Stimulated activated CD4-positive, alpha-beta T cell treated with anti-CD3 and anti-CD28 coated beads, Interleukin-1b, Interleukin-23, amount 100 ng/mL, for 48 hours (primary cell): ENCODE measurements at places on chromosomes 16 and 17.

DNA sequence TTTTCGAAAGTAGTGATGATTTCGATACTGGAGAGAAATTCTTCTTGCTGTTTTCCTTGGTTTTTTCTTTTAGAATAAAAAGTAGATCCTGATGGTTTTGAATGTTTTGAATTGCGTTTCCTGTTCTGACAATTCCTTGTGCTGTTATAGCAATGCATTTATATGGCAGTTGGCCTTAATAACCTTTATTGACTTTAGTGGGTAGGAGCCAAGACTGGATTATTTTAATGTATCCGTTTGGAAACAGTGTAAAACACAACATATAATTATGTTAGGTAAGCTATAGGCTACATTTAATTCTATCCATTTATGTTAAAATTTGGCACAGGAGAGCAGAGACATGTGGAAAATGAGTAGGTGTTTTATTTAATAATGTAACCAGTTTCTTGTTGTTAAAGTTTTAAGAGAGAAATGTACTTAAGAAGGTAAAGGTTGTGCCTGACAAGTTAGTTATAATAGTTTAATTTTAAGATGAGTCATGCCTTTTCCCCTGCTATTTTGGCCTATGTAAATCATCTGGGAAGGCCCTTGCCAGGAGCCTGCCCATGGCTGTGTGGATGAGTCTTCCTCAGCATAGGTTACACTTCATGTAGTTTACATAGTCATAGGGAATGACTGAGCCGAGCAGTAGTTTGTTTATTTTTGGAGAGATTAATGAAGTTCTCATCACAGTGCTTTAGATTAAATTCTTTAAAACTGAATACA lies 189.9 kb downstream of the FTO start:
- no peak for DNase-seq

DNA sequence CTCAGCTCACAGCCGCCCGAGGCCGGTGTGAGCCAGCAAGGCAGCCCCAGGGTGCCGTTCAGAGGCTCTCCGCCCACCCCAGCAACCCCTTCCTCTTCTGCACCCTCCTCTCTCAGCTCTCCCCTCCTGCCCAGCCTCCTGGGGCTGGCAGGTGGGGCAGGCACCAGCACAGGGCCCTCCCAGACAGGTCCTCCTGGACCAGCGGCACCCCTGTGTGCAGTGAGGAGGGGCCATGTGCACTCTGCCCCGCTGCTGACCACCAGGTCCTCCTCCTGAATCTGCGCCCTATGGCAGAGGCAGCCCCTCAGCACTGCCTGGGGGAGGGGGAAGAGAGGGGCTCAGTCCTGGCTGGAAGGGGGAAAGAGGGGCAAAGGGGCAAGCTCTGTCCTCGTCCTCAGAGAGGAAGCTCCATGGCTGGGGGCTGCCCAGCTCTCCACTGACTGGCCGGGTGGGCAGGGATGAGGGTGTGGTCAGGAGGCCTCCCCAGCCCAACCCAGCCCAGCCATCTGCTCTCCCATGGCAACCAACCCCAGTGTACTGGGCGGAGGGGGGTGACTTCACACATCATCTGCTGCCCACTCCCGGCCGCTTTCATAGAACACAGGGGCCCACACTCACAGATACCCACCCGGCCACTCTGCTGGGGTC lies 5.4 kb upstream of the BCAR1 start:
- DNase-seq: no peak

DNA sequence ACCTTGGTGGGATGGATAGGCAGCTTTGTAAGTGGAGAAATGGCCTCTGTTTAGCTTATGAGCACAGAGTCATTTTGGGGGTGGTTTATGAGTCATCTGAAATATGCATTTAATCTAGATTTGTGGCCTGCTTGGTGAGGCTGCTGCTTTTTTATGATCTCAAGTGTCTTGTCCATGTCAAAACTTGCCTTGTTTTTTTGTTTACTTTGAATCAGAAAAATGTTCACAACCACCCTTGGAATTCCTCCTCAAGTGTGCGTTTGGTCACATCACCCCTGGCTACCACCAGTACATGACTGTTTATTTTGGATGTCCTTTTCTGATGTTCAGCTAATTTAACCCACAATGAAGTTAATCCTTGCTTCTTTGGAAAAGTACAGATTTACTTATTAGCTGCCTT lies 64.6 kb downstream of the FTO start:
- DNase-seq: no peak

DNA sequence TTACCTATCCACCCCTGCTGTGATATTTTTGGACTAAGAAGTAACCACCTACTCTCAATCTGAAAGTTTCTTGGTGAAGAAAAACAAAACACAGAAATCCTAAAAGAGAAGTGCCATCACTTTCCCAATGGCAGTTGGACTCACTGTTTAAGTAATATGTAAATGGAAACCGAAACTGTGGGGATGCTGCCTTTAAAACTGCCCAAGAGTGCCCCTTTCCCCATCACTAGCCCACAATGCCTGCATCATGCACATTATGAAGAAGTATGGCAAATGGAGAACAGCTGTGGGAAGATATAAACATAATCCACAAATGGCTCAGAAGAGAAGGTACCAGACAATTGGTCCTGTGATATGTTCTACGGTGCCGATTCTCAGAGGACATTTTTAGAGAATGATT lies 33.5 kb upstream of the SLC6A2 start:
- no peak for DNase-seq

DNA sequence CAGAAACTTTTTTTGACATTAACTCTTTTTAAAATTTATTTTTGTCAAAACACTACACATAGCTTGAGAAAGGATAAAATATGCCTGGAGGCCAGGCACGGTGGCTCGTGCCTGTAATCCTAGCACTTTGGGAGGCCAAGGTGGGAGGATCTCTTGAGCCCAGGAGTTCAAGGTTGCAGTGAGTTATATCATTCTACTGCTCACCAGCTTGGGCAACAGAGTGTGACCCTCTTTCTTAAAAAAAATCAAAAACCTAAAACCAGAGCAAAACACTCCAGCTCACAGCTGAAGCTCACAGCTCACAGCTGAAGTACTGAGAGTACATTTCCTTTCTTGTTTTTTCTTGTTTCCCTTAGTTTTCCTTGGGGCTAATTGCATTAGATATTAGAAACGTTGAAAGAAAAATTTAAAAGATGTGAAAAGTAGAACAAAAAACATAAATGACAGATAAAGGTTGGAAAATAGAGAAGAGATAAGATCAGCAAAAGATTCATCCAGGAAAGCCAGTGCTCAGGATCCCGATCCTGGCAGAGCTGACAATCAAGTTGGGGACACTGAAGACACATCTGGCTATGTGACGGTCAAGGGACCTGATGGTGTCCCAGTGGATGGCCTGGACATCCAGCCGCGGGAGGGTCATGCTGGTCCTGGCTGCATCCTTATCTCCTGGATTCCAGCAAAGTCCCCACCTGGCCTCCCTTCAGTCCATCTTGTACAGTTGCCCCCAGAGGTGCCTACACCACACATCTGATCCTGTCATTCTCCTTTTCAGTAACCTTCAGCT lies 9.8 kb downstream of the CHST6 start:
- no peak for DNase-seq

- no peak for DNase-seq
Observed at GRCh38 chr17:66950886-66951604, 13.5 kb upstream of the CACNG4 start.

DNA sequence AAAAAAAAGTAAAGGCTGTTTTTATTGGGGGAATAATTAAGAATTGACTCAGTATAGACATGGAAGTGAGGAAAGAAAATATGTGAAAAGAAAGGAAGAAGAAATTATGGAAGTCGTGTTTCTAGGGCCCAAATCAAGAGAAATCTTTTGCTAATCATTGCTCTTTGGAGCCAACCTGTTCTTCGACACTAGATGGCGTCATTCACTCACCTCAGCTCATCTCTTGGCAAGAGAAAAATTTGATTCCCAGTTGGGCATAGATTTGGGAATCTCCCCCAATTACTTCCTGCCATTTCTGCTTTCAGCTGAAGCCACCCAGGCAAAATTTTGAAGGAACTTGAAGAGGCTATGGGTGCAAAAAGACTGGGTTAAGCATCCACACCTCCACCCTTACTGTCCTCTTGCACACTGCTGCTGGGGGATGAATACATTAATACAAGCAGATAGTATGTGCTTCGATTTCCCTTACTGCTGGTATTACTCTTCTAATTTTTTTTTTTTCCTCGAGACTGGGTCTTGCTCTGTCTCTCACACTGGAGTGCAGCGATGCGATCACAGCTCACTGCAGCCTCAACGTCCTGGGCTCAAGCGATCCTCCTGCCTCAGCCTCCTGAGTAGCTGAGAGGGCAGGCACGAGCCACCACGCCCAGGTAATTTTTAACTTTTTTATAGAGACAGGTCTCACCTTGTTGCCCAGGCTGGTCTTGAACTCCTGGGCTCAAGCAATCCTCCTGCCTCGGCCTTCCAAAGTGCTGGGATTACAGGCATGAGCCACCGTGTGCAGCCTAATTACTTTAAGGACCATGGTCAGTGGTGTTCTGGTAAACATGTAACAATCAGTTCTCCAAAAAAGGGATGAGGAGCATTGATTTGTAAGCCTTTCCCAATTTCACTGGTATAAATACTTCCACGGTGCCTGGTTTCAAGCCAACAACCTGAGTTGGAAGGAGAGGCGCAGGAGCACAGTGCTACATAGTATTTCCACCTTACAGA lies 13.5 kb downstream of the PSMD7 start:
- DNase-seq: no peak

DNA sequence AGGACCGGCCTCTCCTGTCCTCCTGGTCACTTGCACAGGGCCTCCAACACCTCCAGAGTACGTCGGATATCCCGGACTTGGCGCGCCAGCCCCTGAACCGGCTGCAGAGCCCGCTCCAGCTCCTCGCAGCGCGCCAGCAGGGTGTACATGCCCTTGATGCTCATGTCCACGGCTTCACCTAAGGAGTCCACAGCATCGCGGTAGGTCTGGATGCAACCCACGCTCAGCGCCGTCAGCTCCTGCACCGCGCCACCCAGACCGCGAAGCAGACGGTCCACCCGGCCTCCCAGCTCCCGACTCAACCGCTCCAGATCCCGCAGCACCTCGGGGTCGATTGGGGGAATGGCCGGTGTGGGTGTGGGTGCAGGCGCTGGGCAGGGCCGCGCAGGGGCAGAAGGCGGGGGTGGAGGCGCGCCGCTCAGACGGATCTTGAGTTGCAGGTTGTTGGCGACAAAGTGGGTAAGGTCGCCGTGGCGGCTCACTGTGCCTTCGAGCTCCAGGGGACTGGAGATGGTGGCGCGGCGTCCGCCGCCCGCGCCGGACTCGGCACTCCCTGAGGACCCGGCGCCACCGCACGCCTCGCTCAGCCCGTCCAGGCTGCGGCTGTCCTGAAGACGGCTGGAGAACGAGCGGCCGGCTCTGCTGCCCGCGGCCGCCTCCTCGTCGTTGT lies 804 bp downstream of the BORCS6 start:
- no peak for DNase-seq

GRCh38 chr16:71339236-71340171 lies 19.0 kb upstream of the CALB2 start:
- DNase-seq: no peak

GRCh38 chr17:18248300-18248731 lies 10.2 kb downstream of the FLII start:
- DNase-seq: peak; percentile 65

DNA sequence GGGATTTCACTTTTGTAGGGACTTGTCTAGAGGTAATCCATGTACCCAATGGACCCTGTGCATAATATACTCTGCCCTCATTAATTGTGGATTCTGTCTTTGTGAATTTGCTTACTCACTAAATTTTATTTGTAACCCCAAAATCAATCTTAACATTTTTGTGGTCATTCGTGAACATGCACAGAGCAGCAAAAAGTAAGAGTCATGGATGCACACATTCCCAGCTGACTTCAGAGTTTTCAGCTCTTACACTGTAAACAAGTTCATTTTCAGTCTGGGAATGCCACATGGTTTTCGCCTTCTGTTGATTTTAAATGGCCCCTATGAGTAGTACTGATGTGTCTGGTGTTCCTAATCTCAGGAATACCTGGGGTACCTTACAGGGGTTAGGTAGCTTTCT lies 24.3 kb downstream of the TAC4 start:
- DNase-seq: no peak

- no peak for DNase-seq
Observed at GRCh38 chr17:63836811-63837210, 5.7 kb downstream of the SMARCD2 start.

DNA sequence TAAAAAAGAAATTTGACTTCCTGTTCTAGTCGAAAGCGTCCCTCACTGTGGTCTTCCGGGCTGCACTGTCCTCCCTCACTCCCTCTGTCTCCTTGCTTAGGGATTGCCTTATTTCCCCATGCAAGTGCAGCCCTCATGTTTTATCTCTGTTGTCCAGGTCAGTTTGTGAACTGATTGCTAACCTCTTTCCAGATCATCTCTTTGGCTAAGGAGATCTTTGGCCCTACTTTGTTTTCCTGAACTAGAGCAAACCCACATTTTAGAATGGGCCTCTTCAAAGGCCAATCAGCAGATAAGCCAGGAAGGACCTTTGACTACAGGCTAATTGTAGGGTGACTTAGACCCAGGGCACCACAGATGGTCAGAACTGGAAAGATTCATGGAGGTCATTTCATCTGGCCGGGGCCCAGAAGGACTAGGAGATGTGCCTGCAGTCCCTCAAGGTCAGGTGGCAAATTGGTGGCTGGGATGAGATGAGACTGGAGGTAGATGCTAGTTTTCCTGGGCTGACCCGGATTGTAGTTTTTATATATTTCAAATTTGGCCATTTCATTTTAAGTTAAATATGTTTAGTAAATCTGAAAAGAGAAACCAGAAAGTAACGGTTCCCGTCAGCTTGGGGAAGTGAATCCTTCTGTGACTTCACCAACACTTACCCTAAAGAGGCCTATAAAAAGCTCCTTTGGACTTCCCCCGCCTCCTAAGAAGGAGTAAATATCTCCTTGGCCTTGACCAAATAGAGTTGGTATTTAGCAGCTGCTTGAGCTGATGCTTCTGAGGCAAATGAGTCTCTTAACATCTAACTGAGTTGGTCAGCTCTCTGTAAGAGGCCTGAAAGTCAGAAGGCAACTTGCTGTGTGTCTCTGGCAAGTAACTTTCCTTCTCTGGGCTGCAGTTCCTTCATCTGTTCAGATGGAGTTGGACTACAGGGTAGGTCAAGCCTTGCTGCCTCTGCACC lies 6.2 kb upstream of the SLC25A19 start:
- peak; percentile 22 for DNase-seq

DNA sequence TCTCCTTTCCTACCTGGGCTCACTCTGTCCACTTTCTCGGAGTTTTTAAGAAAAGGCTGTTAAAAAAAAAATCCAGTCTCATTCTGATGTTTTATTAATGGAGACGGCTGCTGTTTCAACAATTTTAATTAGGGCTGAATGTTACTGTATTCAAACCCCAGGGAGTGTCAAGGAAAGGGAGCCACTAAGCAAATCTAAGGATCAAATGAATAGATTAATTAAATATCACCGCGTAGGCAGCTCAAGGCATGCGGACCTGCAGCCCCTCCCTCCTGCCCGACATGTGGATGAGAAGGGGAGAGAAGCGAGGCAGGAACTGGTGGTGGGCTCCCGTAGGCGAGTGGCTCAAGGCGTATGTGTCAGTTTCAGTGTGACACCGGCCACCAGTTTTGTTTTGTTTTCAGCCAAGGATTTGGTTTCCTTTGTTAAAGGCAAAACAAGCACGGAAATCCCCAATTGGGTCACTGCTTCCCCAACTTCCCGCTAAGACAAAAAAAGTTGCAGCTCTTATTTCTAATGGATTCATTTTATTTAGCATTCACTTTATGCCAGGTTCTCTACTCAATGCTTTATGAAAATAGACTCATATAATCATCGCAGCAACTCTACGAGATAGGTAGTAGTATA lies 110.6 kb downstream of the GP2 start:
- no peak for DNase-seq

- no peak for DNase-seq
Observed at GRCh38 chr17:15513856-15514459, 46.5 kb upstream of the CDRT4 start.
